Right atrium auricular region (tissue), 2 donors: ENCODE measurements at places on chromosomes 11 and 22.
A peak's percentile ranks its signal among the peaks of the same experiment; 100 is the strongest.

DNA sequence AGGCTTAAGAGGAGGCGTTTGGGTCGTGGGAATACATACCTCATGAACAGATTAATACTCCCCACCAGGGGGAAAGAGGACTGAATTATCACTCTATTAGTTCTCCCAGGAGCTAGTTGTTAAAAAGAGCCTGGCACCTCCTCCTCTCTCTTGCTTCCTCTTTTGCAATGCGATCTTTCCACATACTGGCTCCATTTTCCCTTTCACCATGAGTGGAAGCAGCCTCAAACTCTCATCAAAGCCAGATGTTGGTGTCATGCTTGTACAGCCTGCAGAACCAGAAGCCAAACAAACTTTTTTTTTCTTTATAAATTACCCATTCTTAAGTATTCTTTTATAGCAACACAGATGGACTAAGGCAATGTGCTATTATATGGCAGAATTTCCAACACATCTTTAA, 258.5 kb downstream of the FAM76B start:
- no peak for DNase-seq

GRCh38 chr22:21031545-21032036, 770 bp downstream of the SLC7A4 start:
- DNase-seq = no peak

GRCh38 chr11:62143727-62144126, 19.9 kb downstream of the INCENP start:
- DNase-seq = peak; percentile 30

DNA sequence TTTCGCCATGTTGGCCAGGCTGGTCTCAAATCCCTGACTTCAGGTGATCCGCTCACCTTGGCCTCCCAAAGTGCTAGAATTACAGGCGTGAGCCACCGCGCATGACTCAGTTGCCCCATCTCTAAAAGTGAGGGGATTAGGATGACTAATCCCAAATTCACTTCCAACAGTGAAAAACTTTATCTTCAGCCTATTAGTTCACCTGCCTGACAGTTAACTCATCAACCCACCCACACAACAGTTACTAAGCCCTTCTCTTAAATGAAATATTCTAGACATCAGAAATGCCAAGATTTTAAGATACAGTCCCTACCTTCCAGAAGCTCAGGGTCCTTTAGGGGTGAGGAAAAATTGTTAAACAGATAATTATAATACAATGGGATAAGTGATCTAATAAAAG, 2.0 kb upstream of the ANKRD42 start:
- DNase-seq = no peak

GRCh38 chr11:110948112-110948511, 235.9 kb upstream of the ARHGAP20 start:
- DNase-seq = no peak

GRCh38 chr11:1086171-1087102, 11.8 kb downstream of the MUC2 start:
- no peak for DNase-seq

- no peak for DNase-seq
Measured at GRCh38 chr11:26229981-26230380, 101.9 kb upstream of the ANO3 start.

- DNase-seq = no peak
Measured at GRCh38 chr22:30887453-30887852, 81.1 kb downstream of the MORC2 start.

GRCh38 chr22:40019100-40019499, 24.3 kb downstream of the FAM83F start:
- no peak for DNase-seq

DNA sequence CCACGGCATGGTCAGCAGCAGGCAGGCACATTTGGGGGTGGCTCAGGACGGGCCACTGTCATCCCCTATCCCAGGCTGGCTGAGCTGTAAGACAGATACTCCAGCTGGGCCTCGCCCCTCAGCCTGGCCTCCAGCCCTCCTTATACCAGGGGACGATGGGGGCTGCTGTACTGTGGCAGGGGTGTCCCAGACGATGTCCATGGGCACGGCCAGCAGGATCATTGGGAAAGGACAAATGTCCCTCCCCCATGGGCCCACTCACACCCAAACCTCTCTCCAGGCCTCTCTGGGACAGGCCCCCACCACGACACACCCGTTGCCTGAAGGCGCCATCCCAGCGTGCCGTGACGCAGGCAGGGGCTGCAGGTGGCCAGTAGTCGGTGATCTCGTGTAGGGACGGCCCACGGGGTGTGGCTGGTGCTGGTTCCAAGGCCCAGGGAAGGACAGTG, 1.5 kb upstream of the IL17REL start:
- no peak for DNase-seq

DNA sequence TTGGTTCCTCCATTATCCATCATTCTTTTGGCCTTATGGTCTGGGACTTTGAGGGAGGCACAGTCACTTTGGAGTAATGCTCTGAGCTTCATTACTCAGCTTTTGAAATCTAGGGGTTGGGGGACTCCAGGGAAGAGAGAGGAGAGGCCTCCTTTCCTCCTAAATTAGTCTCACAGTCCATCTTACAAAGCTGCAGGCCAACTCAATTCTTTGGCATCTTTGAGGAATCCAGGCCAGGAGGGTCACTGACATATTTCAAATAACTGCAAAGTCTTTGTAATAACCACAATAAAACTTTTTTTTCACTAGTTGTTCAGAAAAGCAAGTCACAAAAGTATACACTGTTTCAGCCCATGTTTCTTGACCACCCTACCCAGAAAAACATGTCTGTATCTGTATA, 73.3 kb upstream of the FAR1 start:
- DNase-seq = no peak

DNA sequence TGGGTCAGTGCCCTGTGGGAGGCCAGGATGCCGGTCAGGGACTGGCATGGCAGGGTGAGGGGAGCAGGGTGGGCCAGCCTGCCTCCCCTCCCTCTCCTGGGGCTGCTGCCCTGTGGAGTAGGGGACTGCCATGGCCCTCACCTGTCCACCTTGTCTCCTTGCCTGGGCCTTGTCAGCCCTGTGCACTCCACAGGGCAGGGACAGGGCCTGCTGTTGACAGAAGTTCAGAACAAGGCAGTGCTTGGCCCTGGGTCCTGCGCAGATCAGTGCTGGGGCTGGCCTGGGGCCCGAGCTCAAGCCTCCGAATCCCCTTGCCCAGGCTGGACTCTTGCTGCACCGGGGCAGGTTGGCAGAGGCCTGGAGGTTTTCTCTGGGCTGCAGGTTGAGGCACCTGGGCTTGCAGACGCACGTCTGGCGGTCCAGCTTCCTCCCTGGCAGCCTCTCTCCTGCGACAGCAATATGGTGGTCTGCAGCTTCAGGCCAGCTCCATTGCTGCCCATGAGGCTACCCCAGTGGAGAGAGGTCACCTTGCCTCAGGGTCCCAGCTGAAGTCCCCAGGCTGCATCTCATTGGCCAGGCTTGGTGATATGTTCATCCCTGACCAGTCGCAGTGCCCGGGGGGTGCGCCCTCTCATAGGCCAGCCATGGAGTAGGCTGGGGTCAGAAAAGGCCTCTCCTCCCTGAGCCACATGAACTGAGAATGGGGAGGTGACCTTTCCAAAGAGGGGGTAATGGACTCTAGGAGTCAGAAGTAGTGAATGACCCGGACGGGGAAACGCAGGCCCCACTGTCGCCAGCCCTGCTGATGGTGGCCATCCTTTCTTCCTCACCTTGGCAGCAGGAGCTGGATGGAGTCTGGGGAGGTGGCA, 21.5 kb upstream of the CHKA start:
- no peak for DNase-seq

- no peak for DNase-seq
Measured at GRCh38 chr11:86632499-86633269, 39.7 kb downstream of the ME3 start.

DNA sequence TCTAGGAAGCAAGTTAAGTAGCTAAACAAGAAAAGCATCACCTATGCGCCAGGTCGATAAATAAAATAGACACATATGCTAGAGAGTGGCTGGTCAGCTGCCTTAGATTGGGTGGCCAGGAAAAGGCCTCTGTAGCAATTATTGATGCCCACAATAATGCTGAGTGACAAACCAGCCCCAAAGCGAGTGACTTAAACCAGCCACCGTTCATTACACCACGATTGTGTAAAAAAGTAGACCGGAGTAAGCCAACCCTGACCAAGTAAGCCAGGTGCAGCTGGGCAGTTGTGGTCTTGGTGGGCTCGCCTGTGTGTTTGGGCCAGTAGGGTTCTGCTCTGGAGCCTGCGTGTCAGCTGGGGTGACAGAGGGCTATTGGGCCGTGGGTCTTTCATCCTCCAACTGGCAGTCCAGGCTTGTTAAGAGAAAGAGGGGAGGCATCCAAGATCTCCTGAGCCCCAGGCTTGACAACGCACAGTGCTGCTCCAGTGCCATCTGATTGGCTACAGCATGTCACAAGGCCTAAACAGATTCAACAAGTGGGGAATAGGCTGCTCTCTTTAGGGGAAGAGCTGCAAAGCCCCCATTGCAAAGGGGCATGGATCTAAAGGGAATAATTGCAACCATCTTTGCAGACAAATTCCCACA, 100.4 kb upstream of the PARVA start:
- DNase-seq = peak; percentile 44

DNA sequence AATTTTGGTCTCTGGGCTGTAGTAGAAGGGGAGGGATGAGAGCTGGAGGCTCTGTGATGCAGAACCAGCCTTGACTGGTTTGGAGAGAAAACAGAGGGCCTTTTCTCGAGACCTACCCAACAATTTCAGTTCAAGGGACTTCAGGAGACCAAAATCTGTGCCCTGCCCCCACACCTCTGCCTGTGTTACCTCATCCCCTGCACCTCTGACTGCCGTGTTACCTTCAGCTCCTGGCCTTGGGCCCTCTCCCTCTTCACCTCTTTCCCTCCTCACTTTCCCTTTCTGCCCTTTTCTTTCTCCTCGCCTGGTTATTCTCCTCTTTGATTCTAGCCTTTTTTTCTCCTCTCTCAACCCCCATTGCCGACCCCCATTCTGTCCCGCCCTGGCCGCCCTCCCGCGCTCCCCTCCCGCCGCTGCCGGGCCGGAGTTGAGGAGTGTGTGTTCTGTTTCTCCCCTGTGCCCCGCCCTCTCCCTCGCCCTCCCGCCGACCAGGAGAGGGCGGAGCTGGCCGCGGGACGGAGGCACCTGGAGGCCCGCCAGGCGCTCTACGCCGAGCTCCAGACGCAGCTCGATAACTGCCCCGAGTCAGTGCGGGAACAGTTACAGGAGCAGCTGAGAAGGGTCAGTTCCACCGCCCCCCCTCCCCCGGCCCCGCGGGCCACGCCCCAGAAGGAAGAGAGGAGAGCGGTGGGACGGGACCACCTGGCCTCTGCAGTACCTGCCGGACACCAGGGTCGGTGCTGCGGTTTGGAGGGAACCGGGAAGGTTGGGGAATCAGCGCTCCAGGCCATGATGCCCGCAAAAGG, 27.2 kb downstream of the PHLDB1 start:
- DNase-seq = no peak

GRCh38 chr11:115670538-115671205, 166.5 kb upstream of the CADM1 start:
- DNase-seq = no peak

GRCh38 chr22:20130319-20130718, 1.3 kb upstream of the ZDHHC8 start:
- DNase-seq = no peak

DNA sequence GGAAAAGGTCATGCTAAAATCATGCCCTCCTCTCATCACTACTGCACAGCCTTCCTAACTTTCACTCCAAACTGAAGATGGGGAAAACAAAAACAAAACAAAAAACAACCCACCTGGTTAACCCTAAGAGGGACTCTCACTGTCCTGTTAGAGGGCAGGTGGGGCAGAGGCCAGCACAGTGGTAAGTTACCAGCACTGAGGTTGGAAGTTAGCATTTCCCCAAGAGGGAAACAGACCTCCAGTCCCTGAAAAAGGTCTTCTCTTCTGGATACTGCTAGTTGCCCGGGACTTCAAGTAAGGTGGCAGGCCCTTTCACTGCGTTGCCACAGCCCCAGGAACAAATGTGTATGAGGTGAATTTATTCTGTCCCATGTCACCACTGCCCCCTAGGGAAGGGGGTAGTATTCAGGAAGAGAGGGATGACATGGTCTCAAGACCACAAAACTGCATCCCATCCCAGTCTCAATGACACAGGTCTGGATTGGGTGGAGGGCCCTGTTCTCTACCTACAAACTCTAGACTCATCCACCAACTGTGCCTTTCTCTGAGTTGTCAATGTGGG, 792 bp upstream of the ADAMTS8 start:
- no peak for DNase-seq

DNA sequence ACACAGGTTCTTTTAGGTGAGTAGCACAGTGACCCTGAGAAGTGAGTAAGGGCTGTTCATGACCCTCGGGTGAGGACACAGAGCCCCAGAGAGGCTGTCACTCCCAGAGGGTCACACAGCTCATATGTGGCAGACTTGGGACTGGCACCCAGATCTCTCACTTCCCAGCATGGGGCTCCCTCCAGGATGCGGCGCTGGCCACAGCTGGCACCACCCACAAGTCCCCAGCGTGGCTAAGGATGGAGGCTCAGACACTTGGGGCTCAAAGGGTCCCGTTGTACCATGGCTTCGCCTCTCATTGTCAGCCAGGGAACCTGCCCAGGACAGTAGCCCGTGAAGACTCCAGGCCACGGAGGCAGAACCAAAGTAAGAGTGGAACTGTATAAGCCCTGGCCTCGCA, 6.0 kb upstream of the SHISAL1 start:
- DNase-seq = no peak

GRCh38 chr11:23725752-23726151, 771.1 kb upstream of the LUZP2 start:
- DNase-seq = no peak

DNA sequence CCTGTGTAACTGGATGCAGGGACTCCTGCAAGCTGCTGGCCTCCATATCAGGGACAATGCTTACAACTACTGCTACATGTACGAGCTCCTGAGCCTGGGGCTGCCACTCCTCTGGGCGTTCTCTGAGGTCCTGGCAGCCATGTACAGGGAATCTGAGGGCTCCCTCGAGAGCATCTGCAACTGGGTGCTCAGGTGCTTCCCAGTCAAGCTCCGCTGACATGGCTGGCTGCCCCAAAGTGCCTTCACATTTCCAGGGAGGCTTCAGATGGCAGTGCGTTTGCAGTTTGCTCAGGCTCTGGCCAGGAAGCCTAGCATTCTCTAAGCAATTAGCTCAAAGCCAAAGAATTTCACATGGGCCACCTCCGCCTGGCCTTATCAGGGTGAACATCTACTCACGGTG, 117.4 kb upstream of the PARVA start:
- no peak for DNase-seq

- no peak for DNase-seq
Measured at GRCh38 chr11:67304511-67305113, 1.3 kb downstream of the SSH3 start.
